ENCODE measurements at places on chromosomes 3 and 15. TPM values are rescaled to one million over a fixed set of nuclear protein-coding genes. Genes with fewer than 3 reads are reported as not detected.

GRCh38 chr15:31223478-31224350 is 102.9 kb upstream of the KLF13 start:
- no peak overlapping the region for H3K4me3 ChIP-seq
- DNase-seq = no peak
- H3K36me3 ChIP-seq = no peaks in the 10 kb centered on the region
- H3K4me1 ChIP-seq = peaks cover 18% of the 10 kb centered on the region

DNA sequence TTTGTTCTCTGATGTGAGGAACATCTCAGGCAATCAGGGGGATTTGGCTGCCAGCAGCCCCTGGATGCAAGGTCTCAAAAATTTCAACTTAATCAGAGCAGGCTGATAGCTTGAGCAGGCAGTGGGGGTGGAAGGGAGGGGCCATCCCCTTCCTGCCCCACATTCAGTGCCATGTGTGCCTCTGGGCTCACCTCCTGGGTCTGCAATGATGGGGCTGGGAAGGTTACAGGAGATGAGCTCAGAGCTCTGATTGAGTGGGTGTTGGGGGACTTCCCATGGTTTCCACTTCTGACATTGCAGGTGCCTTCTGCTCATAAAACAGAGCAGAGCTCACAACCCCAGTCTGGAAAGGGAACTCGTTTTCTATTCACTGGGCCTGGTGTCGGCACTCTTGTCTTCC is 37.0 kb downstream of the PARP16 start:
- no peaks in the 10 kb centered on the region for H3K27me3 ChIP-seq
- DNase-seq = peak; percentile 79
- H3K36me3 ChIP-seq = no peaks in the 10 kb centered on the region
- peak overlapping the region; percentile 70 for H3K27ac ChIP-seq
- H3K4me1 ChIP-seq = peaks cover 20% of the 10 kb centered on the region
- peak overlapping the region; percentile 50 for H3K4me3 ChIP-seq

Gene ERICH6
- total RNA-seq = not detected

DNA sequence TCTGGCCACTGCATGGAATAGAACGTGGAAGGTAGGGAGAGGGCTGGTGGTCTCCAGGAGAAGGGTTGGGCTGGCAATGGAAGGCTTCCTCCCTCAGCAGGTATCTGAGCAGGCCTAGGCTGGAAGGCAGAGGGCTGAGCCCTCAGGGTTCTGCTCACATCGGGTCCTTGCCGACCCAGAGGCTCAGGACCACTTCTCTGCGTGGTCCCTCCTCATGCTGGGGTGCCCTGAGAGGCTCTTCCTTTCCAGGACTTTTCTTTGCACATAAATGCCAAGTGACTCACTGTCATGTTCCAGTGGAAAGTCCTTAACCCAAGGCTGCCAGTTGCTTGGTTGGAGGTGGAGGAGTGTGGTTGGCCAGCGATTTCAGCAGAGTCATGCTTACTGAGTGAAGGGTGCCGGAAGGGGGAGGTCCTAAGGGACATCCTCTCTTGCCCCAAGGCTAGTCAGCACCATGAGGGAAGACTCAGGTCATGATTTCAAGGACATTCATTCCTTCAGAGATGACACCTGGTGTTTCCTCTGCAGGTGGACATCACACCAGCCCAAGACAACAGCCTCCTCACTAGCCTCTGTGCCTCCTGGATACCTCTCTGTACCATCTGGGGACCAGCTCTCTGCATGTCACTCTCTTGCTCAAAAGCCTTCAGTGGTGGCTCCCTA is 8.2 kb downstream of the SLC6A6 start:
- peaks cover 13% of the 10 kb centered on the region for H3K36me3 ChIP-seq
- peak; percentile 37 for DNase-seq
- peak overlapping the region; percentile 54 for H3K27ac ChIP-seq
- peaks cover 50% of the 10 kb centered on the region for H3K4me1 ChIP-seq

Gene RARRES1
- total RNA-seq = not detected

- no peak overlapping the region for H3K27ac ChIP-seq
- H3K4me3 ChIP-seq = no peak overlapping the region
- H3K4me1 ChIP-seq = peaks cover 12% of the 10 kb centered on the region
- H3K27me3 ChIP-seq = peaks cover 9% of the 10 kb centered on the region
Measured at GRCh38 chr15:39558421-39558820, 22.5 kb upstream of the THBS1 start.

DNA sequence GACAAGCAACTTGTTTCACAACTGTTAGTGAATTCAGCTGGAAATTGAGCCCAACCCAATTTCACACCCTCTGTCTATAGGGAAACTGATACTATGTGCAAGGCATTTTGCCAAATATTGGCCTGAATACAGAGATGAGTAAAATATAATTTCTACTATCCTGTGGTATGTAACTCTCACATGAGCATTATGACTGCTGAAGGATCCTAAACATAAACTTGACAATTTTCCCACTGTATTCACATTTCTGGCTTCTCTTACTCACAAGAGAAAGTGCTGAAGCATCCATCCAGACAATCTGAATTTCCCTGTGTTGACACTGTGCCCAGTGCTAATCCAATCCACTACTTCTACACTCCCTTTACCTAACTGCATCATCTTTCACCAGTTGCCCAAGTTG is 28.4 kb downstream of the SERPINI2 start:
- H3K36me3 ChIP-seq = no peaks in the 10 kb centered on the region
- no peak for DNase-seq
- no peak overlapping the region for H3K4me3 ChIP-seq
- no peaks in the 10 kb centered on the region for H3K4me1 ChIP-seq

Gene OR5H14
- not detected for total RNA-seq
